ENCODE measurements at places on chromosomes 12 and 14.

DNA sequence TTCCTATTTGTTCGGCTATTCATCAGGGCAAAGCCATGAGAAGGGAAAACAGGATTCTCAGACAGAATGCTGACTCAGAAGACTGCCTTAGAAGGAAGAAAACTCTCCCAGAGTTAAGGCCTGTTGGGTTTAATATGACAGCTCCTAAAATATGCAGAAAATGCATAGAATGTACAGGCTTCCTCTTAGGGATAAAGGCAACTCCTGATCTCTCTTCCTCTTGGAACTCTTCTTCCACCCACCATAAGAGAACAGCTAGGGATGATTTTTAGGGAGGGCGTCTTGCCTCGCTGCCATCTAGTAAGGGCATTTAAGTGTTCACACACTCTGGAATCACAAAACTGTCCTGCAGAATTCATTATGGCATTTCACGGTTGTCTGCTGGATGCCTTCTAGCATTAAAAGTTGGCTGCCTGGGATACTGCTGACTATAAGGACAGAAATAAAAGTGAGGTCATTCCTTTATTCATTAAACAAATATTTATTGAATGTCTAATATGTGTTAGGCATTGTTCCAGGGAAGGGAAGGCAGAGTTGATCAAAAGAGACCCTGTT lies 73.7 kb downstream of the DCAF5 start:
- DNase-seq = no peak

DNA sequence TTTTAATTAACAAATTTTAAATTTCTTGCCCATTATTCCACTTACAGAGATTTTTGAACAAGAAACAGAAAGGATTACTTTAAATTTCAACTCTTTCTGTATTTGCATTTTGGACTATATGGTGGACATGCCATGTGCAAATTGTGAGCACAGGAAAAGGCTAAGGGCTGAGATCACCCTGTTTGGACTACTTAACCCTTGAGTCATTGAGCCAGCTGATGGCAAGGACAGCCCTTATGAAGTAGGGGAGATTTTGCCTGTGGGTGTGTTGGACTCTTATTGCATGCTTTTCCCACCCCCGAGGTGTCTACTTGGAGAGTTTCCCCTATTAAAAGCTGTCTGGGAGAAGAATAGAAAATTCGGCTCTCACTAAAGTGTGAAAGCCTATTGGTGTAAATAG lies 17.2 kb downstream of the DERA start:
- DNase-seq = no peak

GRCh38 chr14:65101631-65102440 lies 481 bp downstream of the MAX start:
- peak; percentile 70 for DNase-seq

GRCh38 chr14:70735043-70735442 lies 74.3 kb downstream of the MAP3K9 start:
- DNase-seq = no peak

GRCh38 chr12:110266381-110266960 lies 14.6 kb upstream of the ATP2A2 start:
- DNase-seq = no peak

DNA sequence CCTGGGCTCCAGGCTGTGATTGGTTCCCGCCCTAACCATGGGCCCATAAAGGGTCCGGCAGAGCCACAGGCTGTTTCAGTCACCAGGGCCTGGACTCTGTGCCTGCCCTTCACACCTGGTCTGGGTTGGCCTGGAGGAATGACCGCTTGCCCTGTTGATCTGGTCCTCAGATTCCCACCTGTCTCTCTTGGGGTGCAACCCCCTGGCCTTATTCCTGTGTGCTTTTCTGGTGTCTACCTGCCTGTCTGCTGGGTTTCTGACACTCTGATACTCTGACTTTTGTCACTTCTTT lies 2.9 kb upstream of the KRT83 start:
- DNase-seq = no peak

DNA sequence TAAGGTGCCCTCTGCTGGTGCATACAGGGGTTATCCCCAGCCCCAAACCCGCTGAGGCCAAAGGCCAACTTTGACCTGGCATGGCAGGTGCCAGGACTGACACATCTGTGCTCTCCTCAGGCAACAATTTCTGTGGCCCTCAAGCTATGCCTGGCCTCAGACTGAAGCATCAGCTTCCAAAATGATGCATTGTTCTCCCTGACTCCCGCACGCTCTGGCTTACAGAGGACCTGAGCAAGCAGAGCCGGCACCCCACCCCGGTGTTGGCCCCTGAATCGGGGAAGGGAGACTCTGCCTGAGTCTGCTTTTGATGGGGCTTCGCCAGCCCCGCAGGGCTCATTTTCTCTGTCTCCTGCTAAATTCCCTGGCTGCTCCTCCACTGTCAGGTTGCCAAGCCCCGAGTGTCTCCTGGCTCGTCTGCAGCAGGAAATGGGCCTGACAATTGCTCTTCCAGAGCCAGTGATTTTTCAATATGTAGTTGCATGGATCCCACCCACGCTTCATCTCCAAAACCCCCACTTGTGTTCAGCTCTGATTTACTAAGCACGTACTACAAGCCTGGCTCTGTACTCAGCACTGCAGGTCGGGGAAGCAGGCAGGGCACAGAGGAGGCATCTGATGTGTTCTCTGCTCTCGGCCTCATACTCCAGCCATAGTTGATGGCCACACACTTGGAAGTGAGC lies 126.1 kb downstream of the SLC38A6 start:
- no peak for DNase-seq

DNA sequence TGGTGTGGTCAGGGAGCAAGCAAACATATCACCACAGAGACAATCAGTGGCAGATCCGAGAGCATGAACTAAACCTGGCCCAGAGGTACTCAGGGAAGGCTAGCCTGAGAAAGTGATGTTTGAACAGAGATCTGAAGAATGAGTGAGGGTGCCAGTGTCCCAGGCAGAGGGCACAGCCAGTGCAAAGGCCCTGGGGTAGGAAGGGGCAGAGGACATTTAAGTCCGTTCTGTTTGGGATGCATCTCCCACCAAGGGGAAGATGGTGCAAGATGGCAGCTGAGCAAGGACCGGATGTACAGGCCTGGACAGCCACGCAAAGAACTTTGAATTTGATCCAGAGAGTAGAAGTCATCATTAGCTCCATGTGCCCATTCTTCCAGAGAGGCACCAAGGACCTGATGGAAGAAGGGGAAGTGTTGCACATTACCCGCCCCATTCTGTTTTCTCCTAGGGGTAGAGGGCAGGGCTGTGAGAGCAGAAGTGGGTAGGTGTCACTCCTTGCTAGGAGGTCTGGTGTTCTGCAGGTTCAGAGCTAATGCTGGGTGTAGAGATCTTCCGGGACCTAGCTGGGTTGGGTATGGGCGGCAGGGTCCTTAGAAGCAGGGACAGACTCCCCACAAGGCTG lies 3.9 kb downstream of the DTX1 start:
- peak; percentile 19 for DNase-seq

DNA sequence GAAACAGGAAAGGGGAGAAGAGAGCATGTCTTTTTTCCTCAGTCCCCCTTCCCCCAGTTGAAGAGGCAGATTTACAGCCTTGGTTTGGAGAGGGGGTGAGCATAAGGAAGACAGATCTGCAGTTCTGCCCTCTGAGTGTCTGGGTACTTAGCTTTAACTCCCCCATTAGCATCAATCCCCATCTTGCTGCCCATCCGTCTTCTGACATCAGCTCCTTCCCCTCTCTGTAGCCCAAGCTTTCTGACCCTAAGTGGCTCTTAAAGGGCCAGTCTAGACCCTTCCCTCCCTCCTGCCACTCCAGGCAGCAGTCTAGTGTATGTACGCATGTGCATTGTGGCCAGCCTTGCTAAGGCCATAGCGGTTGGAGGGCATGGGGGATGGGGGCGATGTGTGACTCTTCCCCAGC lies 7.3 kb downstream of the GPR84 start:
- DNase-seq = no peak

GRCh38 chr12:47785036-47785886 lies 12.2 kb downstream of the SLC48A1 start:
- DNase-seq = no peak

DNA sequence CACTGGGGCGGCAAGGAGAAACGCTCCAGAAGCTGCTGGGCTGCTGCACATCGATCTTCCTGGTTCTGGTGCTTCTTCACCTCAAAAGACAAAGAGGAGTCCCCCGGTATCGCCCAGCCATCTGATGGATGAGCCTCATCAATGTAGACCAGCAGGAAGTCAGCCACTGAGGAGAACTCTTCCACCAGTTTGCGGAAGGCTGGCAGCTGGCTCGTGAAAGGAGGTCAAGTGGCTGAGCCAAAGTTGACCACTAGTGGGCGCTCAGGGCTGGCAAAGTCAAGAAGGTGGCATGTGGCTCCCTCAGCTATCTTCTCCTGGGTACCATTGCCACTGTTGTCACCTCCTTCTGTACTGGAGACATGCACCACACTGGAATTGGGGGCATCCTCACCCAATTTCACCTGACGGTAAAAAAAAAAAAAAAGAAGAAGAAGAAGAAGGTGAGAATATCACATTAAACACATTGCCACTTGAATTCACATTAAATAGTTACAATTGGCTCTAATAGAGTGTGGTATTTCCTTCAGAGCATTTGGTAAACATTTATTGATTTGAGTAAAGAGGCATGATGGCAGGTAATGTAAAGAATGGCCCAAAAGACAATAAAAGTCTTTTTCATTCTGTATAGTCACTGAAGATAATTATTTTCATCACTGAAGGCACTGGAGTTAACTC lies 8.3 kb downstream of the DIO2 start:
- no peak for DNase-seq

DNA sequence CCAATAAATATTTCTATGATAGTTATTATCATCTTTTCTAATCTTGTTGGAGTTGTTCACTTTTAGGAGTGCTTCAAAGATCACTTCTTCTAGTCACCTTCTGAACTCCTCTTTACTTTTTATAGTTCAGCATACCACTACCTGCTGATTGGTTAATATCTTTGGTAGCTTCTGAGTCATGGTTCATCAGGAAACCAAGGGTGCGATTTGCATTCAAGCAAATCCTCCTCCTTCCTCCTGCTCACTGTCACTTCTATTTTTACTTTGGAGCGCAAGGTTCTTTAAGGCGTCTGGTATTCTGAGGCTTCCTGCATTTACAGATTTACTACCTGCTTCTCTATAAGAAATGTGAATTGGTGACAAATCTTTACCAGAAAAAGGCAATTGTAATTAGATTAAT lies 24.0 kb downstream of the SYT1 start:
- no peak for DNase-seq

- no peak for DNase-seq
Observed at GRCh38 chr14:54813081-54813480, 89.5 kb downstream of the GCH1 start.

DNA sequence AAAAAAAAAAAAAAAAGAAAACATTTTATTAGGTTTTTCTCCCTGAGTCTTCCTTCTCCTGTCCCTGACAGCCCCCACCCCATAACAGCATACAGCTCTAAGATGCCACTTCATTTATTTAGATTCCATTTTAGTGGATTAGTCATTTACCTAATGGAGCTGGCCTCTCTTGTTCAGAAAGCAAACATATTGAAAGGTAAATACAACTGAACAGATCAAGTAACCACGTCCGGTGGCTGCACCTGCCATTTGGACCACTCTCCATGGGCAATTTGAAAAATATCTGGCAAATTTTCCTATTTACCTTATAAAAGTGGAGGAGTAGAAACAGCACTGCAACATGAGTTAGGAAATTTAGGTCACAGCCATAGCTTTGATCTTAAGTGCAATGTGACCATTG lies 254.6 kb downstream of the C12orf42 start:
- DNase-seq = no peak

DNA sequence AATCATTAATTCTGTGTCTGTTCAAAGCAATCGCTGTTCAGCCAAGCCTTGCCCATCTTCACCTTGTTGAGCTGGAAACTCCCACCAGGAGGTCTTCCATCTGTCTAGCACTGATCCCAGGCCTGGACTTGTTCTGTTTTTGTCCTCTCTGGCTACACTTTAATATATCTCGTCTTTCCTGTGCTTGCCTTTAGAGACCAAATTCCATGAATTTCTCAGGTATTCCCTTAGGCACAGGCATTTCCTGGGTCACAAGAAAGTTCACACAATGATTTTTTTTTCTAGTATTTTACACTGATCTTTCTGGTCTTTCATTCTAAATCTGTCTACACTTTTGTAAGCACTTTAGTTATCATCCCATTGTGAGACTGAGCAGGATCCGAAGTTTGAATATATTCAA lies 116.4 kb upstream of the CCND2 start:
- DNase-seq = no peak

- DNase-seq = no peak
Observed at GRCh38 chr12:128603573-128604115, 220.1 kb downstream of the SLC15A4 start.

DNA sequence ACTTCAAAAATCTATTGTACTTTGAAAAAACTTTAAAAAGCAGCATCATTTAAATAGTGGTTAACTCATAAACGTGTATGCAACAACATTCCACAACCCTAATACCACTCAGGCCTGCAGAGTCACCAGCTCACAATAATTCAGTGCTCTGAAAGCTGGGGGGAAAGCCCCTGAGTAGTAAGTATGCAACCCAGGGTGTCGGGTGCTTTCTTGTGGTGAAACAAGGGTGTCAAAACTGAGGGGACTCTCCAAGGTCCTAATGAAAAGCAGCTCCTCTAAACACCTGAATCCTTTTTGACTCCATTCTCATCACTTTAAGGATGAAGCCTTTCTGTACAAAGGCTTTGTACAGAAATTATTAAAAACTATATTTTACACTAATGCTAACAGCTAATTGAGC lies 33.7 kb downstream of the FGFR1OP2 start:
- DNase-seq = no peak

- no peak for DNase-seq
Observed at GRCh38 chr12:74193191-74193590, 344.4 kb upstream of the ATXN7L3B start.

DNA sequence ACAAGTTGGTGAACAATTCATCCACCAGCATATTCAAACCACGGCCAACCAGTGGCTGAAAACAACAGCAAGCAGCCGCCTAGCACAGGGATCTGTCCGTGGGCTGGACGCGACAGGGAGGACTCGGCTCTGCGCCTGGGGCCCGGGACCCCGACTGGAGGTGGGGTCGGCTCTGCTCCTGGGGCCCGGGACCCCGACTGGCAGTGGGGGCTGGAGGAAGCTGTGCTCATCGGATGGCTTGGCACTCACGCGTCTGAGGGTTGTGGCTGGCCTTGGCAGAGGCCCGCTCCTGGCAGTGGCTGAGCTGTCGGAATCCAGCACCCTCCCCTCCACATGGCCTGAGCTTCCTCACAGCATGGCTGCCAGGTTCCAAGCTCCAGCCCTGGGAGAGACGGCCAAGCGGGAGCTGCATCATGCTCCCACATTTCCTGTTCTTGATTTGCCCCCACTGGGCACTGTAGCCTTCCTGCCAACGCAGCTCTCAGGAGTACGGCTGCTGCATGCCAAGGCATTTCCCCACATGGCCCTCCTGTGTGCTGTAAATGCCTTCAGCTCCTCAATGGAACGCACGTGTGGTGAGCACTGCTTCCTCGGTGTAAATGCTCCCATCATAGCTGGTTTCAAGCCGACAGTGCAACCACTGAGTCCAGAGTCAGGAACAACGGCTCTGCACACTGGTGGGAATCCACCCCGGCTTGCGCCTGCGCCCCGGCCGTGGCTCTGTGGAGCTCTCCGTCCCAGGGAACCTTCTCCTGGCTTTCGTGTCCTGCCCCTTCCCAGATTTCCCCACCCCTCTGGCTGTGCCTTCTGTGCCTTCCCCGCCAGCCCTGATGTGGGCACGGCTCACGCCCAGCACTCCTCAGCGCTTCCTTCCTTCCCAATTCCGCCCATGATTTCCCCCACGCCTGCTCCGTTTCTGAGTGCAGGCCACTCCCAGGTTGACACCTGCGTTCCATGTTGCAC lies 7.3 kb upstream of the GALNT9 start:
- no peak for DNase-seq

- no peak for DNase-seq
Observed at GRCh38 chr12:32605326-32606095, 73.6 kb upstream of the DNM1L start.
